IMR-90 (cell line): ENCODE measurements at places on chromosomes 4 and X. TPM values are rescaled to one million over a fixed set of nuclear protein-coding genes. Genes with fewer than 3 reads are reported as not detected.

GRCh38 chr4:113349430-113349829 is 300.0 kb downstream of the ANK2 start:
- no peak for DNase-seq

DNA sequence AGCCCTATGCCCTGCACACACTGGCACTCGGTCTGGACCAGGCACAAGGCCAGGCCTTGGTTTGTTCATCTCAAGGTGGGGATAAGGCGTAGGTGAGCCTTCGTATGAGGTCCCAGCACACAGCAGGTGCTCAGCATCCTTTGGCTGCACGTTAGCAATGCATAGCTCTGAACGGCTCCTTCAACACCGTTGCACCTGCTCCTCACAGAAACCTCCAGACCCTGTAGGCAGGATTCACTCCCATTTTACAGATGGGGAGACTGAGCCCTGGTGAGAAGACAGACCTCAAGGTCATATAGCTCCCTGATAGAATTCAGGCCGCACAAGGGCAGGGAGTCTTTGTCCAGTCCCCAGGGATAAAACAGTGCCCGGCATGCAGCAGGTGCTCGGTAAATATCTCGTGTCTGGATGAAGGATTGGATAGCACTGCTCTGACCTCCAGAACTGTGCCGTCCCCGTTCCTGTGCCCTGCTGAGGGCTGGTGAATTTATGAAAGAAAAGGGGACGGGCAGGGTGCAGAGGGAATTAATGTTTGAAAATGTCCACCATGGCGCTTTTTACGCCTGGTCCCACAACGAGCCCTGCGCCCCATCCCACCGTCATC is 2.4 kb downstream of the PPP2R2C start:
- no peak for DNase-seq

DNA sequence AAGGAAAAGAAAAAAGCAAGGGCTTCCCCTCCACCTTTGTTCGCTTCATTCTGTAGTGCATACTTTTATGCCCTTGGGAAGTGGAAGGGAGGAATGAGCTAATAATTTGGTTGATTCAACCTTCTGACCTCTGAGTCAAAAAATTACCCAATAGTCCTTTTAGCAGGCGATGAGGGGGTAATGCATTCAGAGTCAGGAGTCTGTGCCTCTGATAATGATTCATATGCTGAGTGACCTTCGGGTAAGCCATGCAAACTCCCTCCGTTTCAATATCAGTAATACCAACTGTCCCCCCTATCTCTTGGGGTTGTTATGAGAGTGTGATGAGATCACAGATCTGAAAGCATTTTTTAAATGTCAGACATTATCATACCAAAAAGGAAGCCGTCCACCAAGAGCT is 41.6 kb upstream of the ACSL4 start:
- DNase-seq = peak; percentile 77

DNA sequence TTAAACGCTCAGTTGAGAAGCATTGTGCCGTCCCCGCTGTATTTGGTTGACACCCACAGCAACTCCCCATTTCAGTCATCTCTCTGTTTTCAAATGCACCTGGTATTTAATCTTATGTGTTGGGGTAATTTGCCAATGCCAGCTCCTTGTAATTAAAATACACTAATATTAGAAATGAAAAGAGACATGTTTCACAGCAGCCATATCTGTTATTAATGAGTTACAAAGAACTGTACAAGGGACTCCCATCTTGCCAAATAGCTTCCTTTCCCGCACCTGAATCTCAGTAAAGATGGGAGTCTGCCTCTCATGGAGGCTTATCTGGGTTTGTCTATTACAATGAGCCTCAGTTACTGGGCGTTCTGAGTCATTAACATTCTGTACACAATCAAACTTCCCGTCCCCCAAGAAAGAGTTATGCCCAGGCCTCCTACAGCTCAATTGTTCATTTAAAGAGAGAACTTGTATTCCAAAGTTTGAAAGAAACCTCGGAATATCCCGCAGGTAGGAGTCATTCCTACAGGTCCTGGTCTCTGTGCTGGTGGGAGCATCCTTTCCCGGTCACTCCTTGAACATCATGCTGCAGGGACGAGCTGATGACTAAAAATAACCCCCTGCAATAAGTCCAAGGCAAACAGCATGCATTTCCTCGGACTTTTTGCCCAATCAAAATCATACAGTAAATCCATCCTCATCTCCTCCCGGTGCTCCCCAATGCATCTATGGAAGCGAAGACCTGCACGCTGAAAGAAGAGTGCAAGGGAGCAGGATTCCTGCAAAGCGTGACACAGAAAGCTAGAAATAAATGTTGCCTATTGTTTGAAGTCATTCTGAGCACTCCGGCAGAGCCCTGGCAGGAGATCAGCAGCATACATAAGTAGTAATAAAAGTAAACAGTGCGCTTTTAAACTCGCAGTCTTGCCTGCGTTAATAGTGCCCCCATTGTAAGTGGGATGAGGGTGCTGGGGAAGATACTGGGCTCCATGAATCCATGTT is 926 bp downstream of the NDP start:
- peak; percentile 39 for DNase-seq

- no peak for DNase-seq
These were observed 177.6 kb upstream of the SPRY1 start for GRCh38 chr4:123218981-123219380.

- DNase-seq = peak; percentile 76
These were observed 30.4 kb downstream of the CFAP299 start for GRCh38 chr4:80365928-80366327.

DNA sequence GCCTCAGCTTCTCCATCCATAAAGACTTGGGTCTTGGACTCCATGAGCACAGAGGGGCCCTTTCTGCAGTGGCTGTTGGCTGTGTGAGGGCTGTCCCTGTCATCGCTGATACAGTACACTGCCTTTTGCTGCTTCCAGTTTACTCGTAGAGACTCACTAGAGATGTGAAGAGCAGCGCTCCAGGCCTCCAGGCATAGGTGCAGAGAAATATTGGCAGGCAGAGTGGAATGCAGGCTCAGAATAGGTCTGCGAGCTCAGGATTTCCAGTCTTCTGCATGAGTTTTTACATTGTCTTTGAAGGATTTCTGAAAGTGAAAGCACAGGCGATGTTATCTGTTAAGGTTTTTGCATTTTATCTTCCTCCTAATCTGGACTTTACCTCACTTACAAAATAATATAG is 97.4 kb downstream of the AASDH start:
- no peak for DNase-seq

DNA sequence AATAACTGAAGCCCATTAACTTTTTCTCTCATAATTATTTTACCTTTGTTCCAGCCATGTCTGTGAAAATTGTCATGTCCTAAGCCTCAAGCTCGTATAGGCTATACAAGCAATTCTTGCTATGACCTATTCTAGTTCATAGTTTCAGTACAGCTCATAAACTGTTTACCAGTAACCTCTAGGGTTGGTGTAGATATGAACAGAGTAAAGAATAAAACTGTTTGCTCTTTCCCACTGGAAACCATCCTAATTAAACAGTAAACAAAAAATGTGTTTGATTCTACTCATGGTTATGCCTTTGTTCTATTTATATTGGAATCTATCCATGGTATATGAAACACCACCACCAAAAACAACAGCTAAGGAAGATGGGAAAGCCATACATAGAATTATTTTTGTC is 1444.0 kb upstream of the PCDH7 start:
- DNase-seq = no peak

DNA sequence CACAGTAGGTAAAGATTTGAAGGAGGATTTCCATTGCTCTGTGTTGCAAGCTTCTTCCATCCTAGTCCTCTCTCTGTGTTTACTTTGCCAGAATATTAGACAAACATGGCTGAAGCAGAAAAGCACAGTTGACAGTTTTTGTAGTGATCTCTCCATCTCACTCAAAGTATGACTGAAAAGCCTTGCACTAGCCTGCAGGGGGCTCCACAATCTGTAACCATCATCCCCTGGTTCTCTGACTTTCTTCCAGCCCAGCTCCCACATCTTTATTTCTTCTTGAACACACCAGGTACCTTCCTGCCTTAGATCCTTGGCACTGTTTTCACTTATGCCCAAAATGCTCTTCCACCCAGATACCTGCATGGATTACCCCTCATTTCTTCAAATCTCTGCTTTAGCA is 34.1 kb upstream of the HHIP start:
- peak; percentile 11 for DNase-seq

DNA sequence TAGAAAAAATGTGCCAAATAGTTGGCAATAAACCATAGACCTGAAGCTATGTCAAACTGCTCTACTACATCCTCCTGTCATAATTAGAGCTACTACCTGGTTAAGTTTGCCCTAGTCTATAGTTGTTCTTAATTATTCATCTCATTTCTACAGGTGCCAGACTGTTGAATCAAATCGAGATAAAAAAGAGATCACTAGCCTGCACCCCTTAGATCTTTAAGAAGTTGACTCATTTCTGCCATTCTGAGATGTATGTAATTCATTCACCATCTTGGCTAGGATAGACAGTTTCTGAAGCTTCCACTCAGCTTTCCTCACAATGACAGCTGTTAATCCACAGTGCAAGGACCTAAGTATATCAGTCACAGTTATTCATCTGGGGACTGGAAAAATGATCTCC is 452.1 kb upstream of the BOD1L1 start:
- DNase-seq = no peak

GRCh38 chrX:7606039-7606652 is 236.8 kb upstream of the VCX start:
- no peak for DNase-seq

GRCh38 chr4:183402771-183403170 is 41.7 kb upstream of the CDKN2AIP start:
- no peak for DNase-seq

- no peak for DNase-seq
These were observed 82.5 kb downstream of the AMELX start for GRCh38 chrX:11375614-11376119.

- no peak for DNase-seq
These were observed 105.9 kb upstream of the ZFP42 start for GRCh38 chr4:187889651-187890050.

GLRA3 gene
- not detected in 2 replicates for polyA plus RNA-seq

PNMA6E gene
- polyA plus RNA-seq = not detected in 2 replicates

STAP1 gene
- polyA plus RNA-seq = not detected in 2 replicates

HSFX3 gene
- not detected in 2 replicates for polyA plus RNA-seq

NPY1R gene
- polyA plus RNA-seq = not detected in 2 replicates

RS1 gene
- not detected in 2 replicates for polyA plus RNA-seq

RWDD4 gene
- 7.3 and 8.5 TPM in 2 replicates for polyA plus RNA-seq

DNAJB14 gene
- 12.9 and 14.8 TPM in 2 replicates for polyA plus RNA-seq

GAGE1 gene
- not detected in 2 replicates for polyA plus RNA-seq
